Choroid plexus epithelial cell (primary cell): ENCODE measurements at places on chromosomes 7 and 10.

DNA sequence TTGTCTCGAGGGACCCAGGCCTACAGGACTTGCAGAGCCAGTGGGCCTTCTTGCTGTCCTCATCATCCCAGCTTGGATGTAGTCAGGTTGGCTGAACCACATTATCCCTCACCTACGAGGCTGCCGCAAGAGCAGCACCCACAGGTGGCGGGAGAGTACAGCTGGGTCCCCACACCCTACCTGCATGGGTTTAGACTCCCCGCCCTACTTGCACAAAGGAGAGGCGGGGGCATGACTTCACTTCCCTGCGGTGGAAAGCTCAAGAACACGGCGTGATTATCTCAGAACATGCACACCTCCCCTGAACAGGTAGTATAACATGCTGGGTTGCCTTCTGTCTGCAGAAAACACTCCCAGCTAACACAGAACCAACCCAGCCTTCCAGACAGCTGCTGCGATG is 57.5 kb downstream of the CTBP2 start:
- DNase-seq, result no peak

GRCh38 chr10:133072720-133073390 is 14.9 kb upstream of the ADGRA1 start:
- no peak for DNase-seq

DNA sequence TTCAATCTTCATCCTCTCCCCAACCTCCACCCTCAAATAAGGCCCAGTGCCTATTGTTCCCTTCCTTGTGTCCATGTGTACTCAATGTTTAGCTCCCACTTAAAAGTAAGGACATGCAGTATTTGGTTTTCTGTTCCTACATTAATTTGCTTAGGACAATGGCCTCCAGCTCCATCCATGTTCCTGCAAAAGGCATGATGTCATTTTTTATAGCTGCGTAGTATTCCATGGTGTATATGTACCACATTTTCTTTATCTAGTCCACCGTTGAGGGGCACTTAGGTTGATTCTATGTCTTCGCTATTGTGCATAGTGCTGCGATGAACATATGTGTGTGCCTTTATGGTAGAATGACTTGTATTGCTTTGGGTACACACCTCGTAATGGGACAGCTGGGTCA is 7.2 kb upstream of the NEUROG3 start:
- DNase-seq, result no peak

- no peak for DNase-seq
These were observed 1.7 kb downstream of the MCM7 start for GRCh38 chr7:100099452-100099851.

DNA sequence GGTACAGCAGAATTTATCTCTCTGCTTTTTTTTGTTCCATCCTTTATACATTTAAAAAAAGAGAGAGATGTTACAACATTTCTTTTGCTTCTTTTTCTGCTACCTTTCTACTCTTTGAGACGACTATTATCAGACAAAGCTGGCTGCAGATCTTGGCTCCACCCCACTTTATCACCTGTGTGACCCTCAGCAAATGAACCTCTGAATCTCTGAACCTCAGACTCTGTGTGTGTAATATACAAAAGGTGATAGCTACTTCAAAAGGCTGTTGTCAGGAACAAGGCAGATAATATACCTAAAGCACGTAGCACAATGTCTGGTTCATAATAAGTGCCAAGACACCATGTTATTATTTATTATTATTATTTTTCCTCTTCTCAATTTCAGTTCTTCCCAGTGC is 32.6 kb upstream of the UBE2D1 start:
- DNase-seq, result no peak

DNA sequence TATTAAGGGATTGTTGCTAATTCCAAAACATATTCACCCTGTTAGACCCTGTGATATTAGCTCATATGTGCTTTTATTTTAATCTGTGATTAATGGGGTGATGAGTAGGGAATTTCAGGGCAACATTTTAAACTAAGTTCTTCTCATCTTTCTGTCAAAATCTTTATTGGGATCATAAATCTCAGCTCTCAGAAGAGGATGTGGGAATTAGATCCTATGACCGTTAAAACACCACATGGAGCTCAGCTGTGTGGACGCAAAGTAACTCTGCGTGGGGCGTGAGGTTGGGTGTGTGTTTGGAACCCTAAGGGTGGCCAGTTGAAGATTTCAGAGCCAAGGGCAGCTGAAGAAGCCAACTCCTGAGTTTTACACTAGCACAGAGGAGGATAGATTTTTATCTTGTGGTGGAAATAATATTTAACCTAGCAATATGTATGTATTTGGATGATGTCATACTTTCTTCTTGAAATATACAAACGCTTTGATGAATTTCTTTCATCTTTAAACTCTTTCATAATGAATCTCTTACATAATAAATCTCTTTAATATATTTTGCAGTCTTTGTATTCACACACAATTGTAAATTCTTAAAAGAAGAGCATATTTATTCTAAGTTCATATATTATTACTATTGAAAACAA is 64.4 kb downstream of the EPDR1 start:
- DNase-seq, result no peak

DNA sequence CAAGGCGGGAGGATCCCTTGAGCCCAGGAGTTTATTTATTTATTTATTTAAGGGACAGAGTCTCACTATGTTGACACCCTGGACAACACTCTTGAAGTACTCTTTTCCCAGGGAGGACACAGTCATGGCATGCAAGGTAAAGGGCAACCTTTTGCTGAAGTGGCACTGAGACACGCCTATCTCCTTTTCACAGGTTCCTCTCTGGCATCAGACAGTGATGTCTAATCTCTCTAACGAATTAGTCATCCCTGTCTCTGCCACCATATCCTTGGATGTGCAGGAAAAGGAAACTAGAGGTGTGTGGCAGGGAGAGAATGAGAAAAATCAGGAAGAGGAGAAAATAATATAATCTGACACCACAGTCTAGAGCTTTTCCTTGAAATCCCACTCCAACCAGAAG is 19.5 kb downstream of the CPVL start:
- DNase-seq, result no peak

DNA sequence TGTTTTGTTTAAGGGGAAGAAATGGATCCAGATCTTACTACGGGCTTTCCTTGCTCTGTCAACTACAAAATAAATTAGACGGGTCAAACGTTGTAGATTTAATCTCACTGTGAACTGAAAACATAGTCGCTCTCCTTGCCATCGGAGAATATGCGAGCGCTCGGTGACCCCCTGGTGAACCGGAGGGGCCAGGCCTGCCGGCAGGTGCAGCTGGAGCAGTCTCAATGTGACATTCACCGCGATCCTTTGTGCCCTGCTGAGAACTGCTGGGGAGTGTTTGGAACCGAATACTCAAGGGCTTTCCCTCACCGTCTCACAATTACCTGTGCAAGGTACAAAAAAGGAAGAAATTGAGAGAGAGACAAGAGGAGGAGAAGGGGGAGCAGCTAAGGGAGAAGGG is 174.1 kb upstream of the GPR26 start:
- no peak for DNase-seq

- DNase-seq, result no peak
These were observed 32.2 kb downstream of the IQUB start for GRCh38 chr7:123502201-123502600.

DNA sequence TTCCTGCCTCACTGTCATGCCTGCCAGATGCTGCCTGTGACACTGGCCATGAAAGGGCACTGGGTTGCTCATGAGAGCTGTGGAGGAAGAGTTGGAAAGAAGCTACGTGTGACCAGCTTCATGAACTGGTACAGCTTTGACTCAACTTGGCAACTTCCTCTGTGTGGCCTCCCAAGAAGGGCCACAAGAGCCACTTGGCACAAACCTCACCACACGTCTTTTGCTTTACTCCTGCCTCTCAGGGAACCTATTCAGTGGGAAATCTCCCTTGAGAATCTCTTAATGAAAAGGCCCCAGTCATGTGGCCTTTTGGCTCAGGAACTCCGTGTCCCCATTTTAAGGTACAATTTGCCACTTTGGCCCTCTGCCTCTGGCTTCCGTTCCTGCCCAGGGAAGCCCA is 54.5 kb downstream of the FRMD4A start:
- no peak for DNase-seq

GRCh38 chr7:1532456-1533254 is 2.2 kb downstream of the MAFK start:
- peak; percentile 93 for DNase-seq

DNA sequence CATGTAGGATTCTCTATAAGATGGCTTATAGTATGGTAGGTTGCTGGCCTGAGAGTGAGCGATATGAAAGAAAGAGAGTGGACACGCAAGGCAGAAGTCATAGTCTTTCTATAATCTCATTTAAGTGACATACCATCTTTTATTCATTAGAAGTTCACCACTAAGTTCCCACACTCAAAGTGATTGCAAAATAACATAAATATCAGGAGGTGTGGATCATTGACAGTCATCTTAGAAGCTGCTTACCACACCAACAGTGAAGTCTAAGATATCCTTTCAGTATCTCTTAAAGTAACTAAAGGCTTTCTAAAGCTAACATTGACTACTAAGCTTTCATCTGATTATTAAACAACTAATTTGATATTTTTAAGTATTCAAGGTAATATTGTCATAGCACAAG is 36.9 kb upstream of the GNAI1 start:
- DNase-seq, result peak; percentile 33

DNA sequence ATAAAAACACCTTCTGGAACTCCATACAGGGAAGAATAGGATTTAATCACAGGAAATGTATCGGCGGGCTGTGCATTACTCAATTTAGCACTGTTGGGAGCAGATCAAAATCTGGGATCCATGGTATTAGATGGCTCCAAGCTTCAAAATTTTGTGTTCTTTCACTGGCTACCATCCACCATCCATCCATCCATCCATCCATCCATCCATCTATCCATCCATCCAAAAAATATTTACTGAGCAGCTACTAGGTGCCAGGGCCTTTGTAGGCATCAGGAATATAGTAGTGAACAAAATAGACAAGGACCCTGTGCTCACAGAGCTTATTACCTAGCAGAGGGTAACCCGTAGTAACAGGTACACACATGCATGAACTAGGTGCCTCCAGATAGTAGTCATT is 280.2 kb downstream of the CCDC3 start:
- DNase-seq, result no peak
